CD4-positive, alpha-beta T cell (primary cell): ENCODE measurements at places on chromosomes 3 and 15.

- no peaks in the 10 kb centered on the region for H3K27me3 ChIP-seq
- H3K4me3 ChIP-seq: no peak overlapping the region
- H3K36me3 ChIP-seq: no peaks in the 10 kb centered on the region
- H3K4me1 ChIP-seq: no peaks in the 10 kb centered on the region
- H3K27ac ChIP-seq: no peak overlapping the region
- no peak for DNase-seq
Measured at GRCh38 chr3:102614585-102614984, 179.8 kb downstream of the ZPLD1 start.

DNA sequence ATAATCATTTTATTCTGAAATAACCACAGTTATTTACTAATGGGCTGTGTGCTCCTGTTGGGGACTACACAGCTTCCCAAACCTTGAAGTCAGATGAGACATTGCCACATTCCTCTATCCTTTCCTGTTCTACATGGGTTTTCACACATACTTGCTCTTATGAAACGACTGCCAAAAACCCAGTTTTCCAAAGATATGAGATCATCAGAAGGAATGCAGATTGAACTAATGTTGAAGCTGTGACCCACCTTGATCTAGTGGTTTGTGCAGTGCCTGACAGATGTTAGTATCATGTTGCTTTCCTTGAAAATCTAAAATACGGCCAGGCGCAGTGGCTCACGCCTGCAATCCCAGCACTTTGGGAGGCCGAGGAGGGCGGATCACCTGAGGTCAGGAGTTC is 144.6 kb downstream of the VGLL4 start:
- no peaks in the 10 kb centered on the region for H3K4me1 ChIP-seq
- H3K27me3 ChIP-seq: no peaks in the 10 kb centered on the region
- no peaks in the 10 kb centered on the region for H3K36me3 ChIP-seq
- no peak for DNase-seq
- no peak overlapping the region for H3K4me3 ChIP-seq

DNA sequence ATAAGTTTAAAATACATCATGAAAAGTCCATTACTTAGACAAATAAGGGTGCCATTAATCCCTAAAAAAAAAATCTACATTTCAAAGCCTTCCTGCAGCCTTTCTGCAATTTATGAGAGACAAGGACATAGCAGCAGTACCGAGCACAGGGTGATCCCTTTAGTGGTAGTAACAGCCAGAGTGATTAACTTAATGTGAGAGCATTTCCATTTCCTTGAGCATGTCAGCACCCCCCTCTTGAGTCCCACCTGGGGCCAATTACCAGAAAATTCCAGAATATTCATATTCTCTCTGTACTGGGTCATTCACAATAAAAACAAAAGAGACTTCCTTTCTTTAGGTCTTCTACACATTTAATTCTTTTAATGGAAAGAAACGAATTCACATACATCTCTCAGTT is 546.9 kb upstream of the CCDC54 start:
- no peak overlapping the region for H3K4me3 ChIP-seq
- no peaks in the 10 kb centered on the region for H3K27me3 ChIP-seq
- no peak overlapping the region for H3K27ac ChIP-seq
- no peaks in the 10 kb centered on the region for H3K36me3 ChIP-seq
- no peaks in the 10 kb centered on the region for H3K4me1 ChIP-seq
- no peak for DNase-seq

- H3K27me3 ChIP-seq: no peaks in the 10 kb centered on the region
- H3K36me3 ChIP-seq: no peaks in the 10 kb centered on the region
- DNase-seq: no peak
- H3K27ac ChIP-seq: no peak overlapping the region
- no peaks in the 10 kb centered on the region for H3K4me1 ChIP-seq
- no peak overlapping the region for H3K4me3 ChIP-seq
Measured at GRCh38 chr3:18245721-18246120, 179.4 kb downstream of the SATB1 start.

- peaks cover 21% of the 10 kb centered on the region for H3K36me3 ChIP-seq
- H3K27me3 ChIP-seq: no peaks in the 10 kb centered on the region
- no peak for DNase-seq
- H3K27ac ChIP-seq: no peak overlapping the region
Measured at GRCh38 chr3:52859686-52860423, 25.0 kb upstream of the MUSTN1 start.

DNA sequence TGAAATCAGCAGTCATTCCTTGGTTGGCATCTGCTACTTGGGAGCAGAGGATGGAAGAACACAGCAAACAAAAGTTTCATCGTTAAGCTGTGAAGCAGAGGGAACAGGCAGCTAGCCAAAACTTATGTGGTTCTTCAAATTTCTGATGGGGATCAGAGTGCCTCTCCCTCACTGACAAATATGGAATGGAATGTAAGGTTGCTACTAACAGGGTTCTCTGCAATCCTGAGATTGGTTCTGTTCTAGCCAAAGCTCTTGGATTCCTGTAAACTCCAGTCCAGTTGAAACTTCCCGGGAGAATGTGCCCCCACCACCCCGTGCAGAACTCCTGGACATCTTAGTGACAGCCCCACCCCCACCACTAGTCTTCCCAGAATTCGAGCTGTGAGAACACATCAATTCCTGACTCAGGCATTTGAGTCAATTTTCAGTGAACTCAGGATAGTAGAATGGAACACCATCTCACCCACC is 55.9 kb upstream of the PHLDB2 start:
- H3K4me1 ChIP-seq: no peaks in the 10 kb centered on the region
- no peaks in the 10 kb centered on the region for H3K27me3 ChIP-seq
- H3K4me3 ChIP-seq: no peak overlapping the region
- no peak for DNase-seq
- H3K27ac ChIP-seq: no peak overlapping the region
